ENCODE measurements at places on chromosomes 6 and 20. TPM values are rescaled to one million over a fixed set of nuclear protein-coding genes. Genes with fewer than 3 reads are reported as not detected.
A peak's percentile ranks its signal among the peaks of the same experiment; 100 is the strongest.

Gene SRSF12
- not detected for total RNA-seq

DNA sequence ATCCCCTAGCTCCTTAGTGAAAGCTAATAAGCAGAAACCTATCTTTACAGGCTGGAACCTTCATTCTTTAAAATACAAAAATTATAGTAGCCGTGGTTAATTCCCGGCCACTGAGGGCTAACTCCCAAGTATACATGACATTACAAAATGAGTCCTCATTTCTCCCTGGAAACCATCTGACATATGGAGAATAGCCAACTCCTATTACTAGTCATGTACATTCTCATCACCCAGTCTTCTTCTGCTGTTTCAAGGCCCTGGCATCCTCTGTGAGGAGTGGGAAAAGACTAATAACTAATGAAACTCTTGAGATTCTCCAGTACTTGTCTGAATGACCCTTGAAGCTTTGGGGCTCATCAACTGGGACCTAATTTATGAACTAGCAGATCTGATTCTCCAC is 30.2 kb downstream of the CSNK2A1 start:
- H3K27ac ChIP-seq, result no peak overlapping the region
- no peaks in the 10 kb centered on the region for H3K27me3 ChIP-seq
- DNase-seq, result peak; percentile 8
- H3K36me3 ChIP-seq, result no peaks in the 10 kb centered on the region
- H3K4me3 ChIP-seq, result no peak overlapping the region

GRCh38 chr6:16322666-16323312 is 84.4 kb downstream of the GMPR start:
- peak; percentile 87 for DNase-seq
- H3K27me3 ChIP-seq, result peaks cover 3% of the 10 kb centered on the region
- peaks cover 68% of the 10 kb centered on the region for H3K4me1 ChIP-seq
- peak overlapping the region; percentile 76 for H3K4me3 ChIP-seq

GRCh38 chr6:167764215-167764614 is 62.5 kb upstream of the AFDN start:
- DNase-seq, result no peak
- H3K4me1 ChIP-seq, result peaks cover 9% of the 10 kb centered on the region
- no peak overlapping the region for H3K4me3 ChIP-seq
- no peaks in the 10 kb centered on the region for H3K36me3 ChIP-seq

DNA sequence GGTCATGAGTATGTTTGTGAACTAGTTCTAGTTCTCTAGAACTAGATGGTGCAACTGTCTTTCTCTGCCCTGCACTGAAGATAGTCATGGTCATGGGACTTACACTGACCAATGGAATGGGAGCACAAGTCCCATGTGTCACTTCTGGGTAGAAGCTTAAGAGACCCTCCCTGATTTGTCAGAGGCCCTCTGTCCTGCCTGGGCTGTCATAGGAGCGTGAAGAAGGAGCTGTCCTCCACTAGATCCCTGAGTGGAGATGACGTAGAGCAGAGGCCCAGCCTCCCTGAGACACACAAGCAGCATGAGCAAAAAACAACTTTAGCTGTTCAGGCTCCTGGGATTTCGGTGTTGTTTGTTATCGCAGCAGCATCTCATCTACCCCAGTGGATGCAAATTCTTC is 514.5 kb downstream of the PREX1 start:
- DNase-seq, result no peak
- no peaks in the 10 kb centered on the region for H3K4me1 ChIP-seq
- H3K4me3 ChIP-seq, result no peak overlapping the region
- H3K36me3 ChIP-seq, result no peaks in the 10 kb centered on the region
- no peak overlapping the region for H3K27ac ChIP-seq

GRCh38 chr6:158832026-158832425 is 12.9 kb upstream of the EZR start:
- no peaks in the 10 kb centered on the region for H3K4me1 ChIP-seq
- H3K27ac ChIP-seq, result no peak overlapping the region
- no peaks in the 10 kb centered on the region for H3K27me3 ChIP-seq
- no peaks in the 10 kb centered on the region for H3K36me3 ChIP-seq

GRCh38 chr6:154909311-154909710 is 85.8 kb upstream of the TIAM2 start:
- no peak overlapping the region for H3K27ac ChIP-seq
- no peaks in the 10 kb centered on the region for H3K27me3 ChIP-seq
- H3K4me3 ChIP-seq, result no peak overlapping the region

Gene SIRPB2
- total RNA-seq, result not detected

Gene SRMS
- total RNA-seq, result not detected

DNA sequence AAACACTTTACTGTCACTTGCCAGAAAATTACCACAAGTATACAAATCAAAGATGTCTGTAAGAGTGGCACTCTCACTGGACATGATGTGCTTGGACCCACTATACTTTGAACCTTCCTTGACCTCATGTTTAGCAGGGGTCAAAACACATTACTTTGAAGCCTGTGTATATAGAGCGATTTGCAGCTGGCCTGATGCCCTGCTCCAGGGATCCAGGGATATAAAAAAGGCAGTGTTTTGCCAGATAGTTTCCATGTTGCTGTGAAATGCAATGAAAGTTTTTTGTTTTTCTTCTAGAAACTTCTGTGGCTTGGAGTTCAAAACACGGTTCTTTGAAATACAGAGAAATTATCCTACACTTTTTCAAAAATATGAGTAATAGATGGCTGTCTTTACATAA is 165.7 kb downstream of the FOXC1 start:
- H3K36me3 ChIP-seq, result no peaks in the 10 kb centered on the region
- DNase-seq, result no peak
- peaks cover 32% of the 10 kb centered on the region for H3K4me1 ChIP-seq
- no peaks in the 10 kb centered on the region for H3K27me3 ChIP-seq
- no peak overlapping the region for H3K4me3 ChIP-seq

DNA sequence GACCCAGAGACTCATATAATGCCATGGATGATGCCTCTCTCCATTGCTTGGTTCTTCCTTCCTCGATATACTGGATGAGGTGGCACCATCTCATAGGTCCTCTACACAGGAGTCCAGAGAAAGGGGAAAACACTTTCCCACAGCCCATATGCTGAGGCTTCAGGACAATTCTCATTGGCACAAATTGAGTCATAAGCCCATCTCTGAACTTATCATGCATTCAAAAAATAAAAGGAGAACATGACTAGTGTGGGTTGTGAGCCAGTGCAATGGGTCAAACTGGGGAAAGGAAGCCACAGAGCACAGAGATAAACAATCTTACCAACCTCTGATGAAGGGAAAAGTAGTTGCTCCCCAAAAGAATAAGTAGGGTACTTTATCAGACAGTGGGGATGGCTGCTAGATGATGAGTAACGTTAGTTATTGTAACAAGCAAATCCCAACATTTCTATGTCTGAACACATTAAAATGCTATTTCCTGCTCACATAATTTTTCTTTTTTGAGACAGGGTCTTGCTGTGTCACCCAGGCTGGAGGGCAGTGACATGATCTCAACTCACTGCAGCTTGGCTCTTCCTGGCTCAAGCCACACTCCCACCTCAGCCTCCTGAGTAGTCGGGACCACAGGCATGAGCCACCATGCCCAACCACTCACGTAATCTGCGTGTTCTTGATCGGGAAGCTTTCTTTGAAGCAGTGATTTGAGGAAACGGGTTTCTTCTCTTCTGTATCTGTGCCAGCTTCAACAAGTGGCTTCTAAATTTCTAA is 27.0 kb downstream of the SOD2 start:
- peaks cover 15% of the 10 kb centered on the region for H3K36me3 ChIP-seq
- H3K4me3 ChIP-seq, result peak overlapping the region; percentile 39
- DNase-seq, result peak; percentile 81
- no peaks in the 10 kb centered on the region for H3K27me3 ChIP-seq
- H3K27ac ChIP-seq, result peak overlapping the region; percentile 70
- peaks cover 31% of the 10 kb centered on the region for H3K4me1 ChIP-seq

Gene NRN1
- not detected for total RNA-seq

Gene FAM83B
- total RNA-seq, result not detected

DNA sequence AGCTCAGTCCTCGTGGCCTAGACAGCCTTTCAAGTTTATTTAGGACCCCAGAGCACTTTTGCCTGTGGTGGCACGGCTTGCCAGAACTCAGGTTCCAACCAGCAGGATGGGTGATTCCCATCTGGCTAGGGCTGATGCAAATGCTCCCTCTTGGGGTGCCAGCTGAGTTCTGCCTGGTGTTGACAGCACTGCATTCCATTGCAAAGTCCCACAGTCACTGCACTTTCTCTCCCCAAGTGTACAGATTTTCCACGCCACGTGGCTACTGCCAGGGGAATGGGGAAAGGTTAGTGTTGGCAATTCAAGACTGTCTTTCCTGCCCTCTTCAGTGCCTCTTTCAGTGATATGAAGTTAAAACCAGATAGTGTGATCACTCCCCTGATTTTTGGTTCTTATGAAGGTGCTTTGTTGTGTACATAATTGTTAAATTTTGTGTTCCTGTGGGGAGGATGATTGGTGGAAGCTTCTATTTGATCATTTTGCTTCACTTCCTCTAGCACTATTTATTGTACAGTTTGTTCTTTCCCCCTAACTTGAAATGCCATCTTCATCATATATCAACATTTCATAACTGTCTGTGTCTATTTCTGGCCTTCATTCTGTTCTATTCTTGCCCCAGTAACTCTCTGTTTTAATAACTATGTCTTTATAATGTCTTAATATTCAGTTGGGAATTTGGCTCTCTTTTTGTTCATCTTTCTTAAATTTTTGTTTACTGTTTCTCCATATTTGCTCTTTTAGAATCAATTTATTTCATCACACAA is 86.2 kb downstream of the CFAP61 start:
- no peak overlapping the region for H3K27ac ChIP-seq
- no peak overlapping the region for H3K4me3 ChIP-seq
- H3K27me3 ChIP-seq, result no peaks in the 10 kb centered on the region
- DNase-seq, result no peak
- no peaks in the 10 kb centered on the region for H3K4me1 ChIP-seq

DNA sequence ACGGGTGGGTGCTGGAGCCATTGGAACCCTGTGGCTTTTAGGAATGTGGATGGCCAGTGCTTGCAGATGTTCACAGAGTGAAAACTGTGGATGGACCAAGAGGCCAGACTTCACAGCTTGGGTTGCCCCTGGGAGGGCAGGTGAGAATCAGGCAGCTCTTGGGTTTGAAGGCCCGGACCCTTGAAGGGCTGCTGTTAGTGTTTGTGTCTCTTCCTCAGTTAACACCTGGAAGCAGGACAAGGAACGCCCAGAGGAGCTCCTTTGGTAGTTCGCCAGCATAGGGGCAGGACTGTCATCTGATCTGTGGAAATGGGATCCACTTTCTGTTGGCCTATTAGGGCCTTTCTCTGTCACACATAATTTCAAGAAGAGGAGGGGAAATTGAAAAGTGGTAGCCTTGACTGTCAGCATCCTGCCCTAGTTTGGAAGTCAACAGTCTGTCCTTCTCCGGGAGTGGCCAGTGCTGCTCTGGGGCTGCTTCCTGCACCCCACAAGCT is 43.6 kb downstream of the RIOK1 start:
- no peaks in the 10 kb centered on the region for H3K27me3 ChIP-seq
- H3K36me3 ChIP-seq, result no peaks in the 10 kb centered on the region
- no peak overlapping the region for H3K4me3 ChIP-seq
- peaks cover 14% of the 10 kb centered on the region for H3K4me1 ChIP-seq

- no peak overlapping the region for H3K4me3 ChIP-seq
- no peak overlapping the region for H3K27ac ChIP-seq
- peaks cover 6% of the 10 kb centered on the region for H3K4me1 ChIP-seq
- peaks cover 11% of the 10 kb centered on the region for H3K27me3 ChIP-seq
- no peak for DNase-seq
These were observed 65.0 kb upstream of the MAP3K4 start for GRCh38 chr6:160926281-160927276.

DNA sequence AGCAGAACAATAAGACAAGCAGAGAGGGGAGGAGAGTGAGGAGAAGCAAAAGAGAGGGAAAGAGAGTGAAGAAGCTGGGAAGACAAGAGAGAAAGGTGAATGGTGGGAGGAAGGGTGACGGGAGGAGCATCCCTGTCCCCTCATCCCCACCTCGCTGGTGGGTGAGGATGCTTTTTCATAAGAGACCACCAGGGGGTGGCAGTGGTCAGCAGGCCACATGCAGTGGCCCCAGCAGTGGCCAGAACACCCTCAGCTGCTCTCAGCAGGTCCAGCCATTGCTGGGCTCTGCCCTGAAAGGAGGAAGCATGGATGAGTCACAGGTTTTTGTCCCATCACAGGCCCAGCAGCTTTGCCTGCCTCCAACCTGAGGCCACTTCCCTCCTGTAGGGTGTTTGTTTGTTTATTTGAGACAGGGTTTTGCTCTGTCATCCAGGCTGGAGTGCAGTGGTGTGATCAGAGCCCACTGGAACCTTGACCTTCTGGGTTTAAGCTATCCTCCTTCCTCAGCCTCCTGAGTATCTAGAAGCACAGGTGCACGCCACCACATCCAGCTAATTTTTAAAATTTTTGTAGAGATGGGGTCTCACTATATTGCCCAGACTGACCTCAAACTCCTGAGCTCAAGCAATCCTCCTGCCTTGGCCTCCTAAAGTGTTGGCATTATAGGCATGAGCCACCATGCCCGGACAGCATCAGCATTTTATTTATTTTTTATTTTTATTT is 24.0 kb downstream of the FGD2 start:
- H3K27ac ChIP-seq, result no peak overlapping the region
- peaks cover 14% of the 10 kb centered on the region for H3K4me1 ChIP-seq
- H3K27me3 ChIP-seq, result peaks cover 14% of the 10 kb centered on the region
- no peak overlapping the region for H3K4me3 ChIP-seq
- peak; percentile 86 for DNase-seq

- H3K4me3 ChIP-seq, result no peak overlapping the region
- no peak overlapping the region for H3K27ac ChIP-seq
- peaks cover 2% of the 10 kb centered on the region for H3K27me3 ChIP-seq
- peaks cover 10% of the 10 kb centered on the region for H3K36me3 ChIP-seq
- peaks cover 26% of the 10 kb centered on the region for H3K4me1 ChIP-seq
- DNase-seq, result no peak
These were observed 47.9 kb downstream of the CD2AP start for GRCh38 chr6:47525330-47526057.

GRCh38 chr6:168289571-168289962 is 30.0 kb downstream of the DACT2 start:
- H3K27me3 ChIP-seq, result peaks cover 2% of the 10 kb centered on the region
- H3K4me1 ChIP-seq, result no peaks in the 10 kb centered on the region
- H3K27ac ChIP-seq, result no peak overlapping the region
- H3K4me3 ChIP-seq, result no peak overlapping the region
- no peaks in the 10 kb centered on the region for H3K36me3 ChIP-seq

Gene BPIFB2
- not detected for total RNA-seq

DNA sequence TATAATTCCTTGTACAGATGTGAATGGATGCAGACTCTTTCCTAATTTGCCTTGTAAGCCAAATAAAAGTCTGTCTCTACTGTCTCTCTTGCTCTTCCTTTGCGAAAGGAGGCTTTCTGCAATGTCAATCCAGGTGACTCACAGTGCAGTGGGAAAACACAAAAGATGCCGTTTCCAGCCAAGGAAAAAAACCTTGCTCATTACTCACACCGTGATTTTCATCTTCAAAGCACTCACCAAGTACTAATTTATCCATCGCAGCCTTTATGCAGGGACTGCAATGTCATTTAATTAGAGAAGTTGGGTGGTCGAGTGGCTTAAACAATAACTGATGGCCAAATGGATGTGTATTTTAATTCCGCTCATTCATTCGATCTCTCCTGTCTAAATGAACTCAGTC is 23.8 kb downstream of the SAYSD1 start:
- DNase-seq, result no peak
- no peak overlapping the region for H3K4me3 ChIP-seq
- peaks cover 9% of the 10 kb centered on the region for H3K27me3 ChIP-seq
- no peaks in the 10 kb centered on the region for H3K36me3 ChIP-seq
- H3K27ac ChIP-seq, result no peak overlapping the region

Gene SLCO4A1
- 2.8 TPM for total RNA-seq

- no peak overlapping the region for H3K27ac ChIP-seq
- H3K4me1 ChIP-seq, result peaks cover 18% of the 10 kb centered on the region
- no peak overlapping the region for H3K4me3 ChIP-seq
- no peaks in the 10 kb centered on the region for H3K27me3 ChIP-seq
- H3K36me3 ChIP-seq, result peaks cover 30% of the 10 kb centered on the region
These were observed 149.0 kb downstream of the MYB start for GRCh38 chr6:135329851-135330803.

GRCh38 chr20:19121463-19121862 is 91.0 kb upstream of the SLC24A3 start:
- DNase-seq, result no peak
- peaks cover 2% of the 10 kb centered on the region for H3K27me3 ChIP-seq

Data from HFFc6 (cell line).